ENCODE measurements at places on chromosomes 16 and 17.
A peak's percentile ranks its signal among the peaks of the same experiment; 100 is the strongest.

DNA sequence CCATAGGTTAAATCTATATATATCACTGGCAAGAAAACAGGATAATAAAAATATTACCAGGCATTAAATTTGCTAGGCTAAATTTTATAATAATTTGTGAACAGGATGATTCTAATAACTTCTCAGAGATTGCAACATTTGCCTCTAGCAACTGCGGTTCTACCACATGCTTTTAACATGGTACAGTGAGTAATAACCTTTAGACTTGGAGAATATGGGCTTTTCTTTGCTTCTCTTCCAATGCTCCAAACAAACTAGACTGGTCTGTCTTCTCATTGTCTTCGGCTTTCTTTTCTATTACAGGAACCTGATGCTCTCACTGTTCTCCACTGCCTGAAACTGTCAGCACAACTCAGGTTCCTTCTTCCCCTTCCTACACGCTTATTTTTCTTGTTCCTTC, 80.6 kb downstream of the CA4 start:
- no peak for DNase-seq

- no peak for DNase-seq
Measured at GRCh38 chr16:69555437-69555836, 10.3 kb upstream of the NFAT5 start.

GRCh38 chr16:12144355-12144754, 167.8 kb downstream of the SNX29 start:
- no peak for DNase-seq

DNA sequence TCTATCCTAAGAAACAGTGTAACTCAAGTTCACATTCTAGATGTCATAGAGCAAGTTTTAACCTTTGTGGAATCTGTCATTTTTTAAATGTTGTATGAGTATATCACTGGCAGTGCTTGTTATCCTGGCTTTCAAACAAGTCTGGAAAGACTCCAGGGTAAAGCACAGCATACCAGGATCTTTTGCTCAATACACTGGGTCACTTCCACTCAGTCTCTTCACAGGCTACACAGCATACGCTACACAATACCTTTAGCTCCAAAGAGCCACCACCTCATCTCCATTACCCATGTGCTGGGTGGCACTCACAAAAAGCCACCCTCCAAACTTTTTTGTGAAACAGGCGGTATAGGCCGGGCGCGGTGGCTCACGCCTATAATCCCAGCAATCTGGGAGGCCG, 69.5 kb downstream of the PARN start:
- no peak for DNase-seq

DNA sequence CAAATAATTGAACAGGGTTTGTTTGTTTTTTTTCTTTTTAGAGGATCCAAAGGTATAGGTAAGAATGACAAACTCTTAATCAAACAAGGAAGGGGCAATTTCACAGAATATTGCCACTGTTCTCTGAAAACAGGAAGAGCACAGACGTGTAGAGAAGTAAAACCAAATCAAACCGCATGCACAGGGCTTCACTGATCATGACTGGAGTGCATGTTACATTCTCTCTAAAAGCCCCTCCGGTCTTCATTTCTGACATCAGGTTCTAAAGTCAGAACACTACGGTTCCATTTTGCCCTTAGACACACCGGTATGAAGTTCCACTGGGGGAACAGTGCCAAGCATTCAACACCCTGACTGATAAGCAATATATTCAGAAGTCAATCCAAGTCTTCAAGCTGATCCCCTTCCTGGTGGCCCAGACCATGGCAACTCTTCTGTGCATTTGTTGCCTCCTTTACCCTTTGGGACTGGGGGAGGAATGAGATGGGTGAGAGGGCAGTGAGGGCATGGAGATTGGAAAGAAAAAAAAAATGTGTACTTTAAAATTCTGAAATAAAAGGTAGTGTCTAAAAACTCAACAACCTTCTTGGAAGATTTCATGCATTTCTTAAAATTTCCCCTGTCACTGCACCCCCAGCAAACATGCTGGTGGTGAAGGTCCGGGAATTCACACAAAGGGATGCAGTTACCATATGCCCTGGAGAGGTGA, 1.4 kb downstream of the MMD start:
- no peak for DNase-seq

- peak; percentile 11 for DNase-seq
Measured at GRCh38 chr16:49158029-49158642, 123.5 kb downstream of the CBLN1 start.

DNA sequence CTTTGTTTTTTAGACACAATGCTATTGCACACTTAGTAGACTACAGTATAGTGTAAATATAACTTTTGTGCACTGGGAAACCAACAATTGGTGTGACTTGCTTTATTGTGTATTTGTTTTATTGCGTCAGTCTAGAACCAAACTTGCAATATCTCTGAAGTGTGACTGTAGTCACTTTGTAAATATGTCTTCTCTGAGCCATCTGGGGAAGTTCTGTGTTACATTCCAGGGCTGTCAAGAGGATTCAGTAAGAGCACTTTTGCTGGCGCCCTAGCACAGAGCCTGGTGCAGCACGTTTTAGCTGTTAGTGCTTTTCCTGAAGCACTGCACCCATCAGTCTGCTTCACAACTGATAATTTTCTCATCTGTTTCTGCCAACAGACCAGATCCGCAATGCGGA, 73.2 kb downstream of the NT5M start:
- no peak for DNase-seq

GRCh38 chr17:8176197-8176940, at the start of gene TMEM107:
TMEM107 (minus strand) TSS chr17:8176380; CDS start chr17:8176286, 94 bp downstream.
- peak; percentile 86 for DNase-seq

GRCh38 chr17:39173526-39174274, 7.7 kb upstream of the ARL5C start:
- no peak for DNase-seq

GRCh38 chr17:10439816-10440215, 18.1 kb upstream of the MYH8 start:
- DNase-seq, result no peak

DNA sequence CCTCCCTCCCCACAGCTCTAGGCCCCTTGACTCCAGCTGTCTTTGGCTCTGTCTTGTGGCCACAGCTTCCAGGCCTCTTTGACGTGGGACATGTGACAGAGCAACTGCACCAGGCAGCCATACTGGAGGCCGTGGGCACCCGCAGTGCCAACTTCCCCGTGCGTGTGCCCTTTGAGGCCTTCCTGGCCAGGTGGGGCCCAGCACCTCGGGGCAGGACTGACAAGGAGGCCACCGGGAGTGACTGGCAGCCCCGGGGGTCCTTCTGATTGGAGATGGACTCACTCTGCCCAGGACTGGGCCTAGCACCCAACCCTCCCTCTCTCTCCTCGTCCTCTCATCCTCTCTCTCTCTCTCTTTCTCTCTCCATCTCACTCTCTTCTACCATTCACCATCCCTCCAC, 15.5 kb downstream of the MYO15B start:
- DNase-seq, result no peak

DNA sequence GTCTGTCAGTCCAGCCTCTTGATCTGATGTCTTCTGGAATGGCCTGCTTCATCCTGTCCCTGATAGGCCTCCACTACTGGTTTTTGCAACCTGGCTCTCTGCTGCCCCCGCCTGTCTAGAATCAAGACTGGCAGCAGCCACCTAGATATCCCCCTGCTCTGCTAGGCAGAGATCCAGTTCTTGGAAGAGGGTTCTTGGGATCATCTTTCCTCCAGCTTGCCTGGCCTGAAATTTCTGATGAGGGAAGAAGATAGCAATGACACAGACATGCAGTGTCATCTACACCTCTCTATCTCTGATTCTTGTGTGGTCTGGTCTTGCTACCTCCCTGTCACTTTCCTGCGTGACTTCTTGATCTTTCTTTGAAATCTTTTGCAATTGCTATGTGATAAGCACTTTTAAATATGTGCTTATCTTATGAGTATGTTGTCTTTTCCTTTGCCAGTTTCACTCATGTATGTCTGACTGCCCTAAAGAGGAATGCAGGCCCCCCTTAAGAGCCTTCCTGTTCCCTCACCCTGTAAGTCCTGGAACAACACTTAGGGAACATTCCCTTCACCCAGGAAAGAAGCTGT, 20.3 kb upstream of the NFATC3 start:
- DNase-seq, result peak; percentile 58

GRCh38 chr17:30429155-30429554, 48.1 kb upstream of the GOSR1 start:
- DNase-seq, result no peak

- DNase-seq, result no peak
Measured at GRCh38 chr16:24978370-24978914, 36.7 kb downstream of the ARHGAP17 start.

DNA sequence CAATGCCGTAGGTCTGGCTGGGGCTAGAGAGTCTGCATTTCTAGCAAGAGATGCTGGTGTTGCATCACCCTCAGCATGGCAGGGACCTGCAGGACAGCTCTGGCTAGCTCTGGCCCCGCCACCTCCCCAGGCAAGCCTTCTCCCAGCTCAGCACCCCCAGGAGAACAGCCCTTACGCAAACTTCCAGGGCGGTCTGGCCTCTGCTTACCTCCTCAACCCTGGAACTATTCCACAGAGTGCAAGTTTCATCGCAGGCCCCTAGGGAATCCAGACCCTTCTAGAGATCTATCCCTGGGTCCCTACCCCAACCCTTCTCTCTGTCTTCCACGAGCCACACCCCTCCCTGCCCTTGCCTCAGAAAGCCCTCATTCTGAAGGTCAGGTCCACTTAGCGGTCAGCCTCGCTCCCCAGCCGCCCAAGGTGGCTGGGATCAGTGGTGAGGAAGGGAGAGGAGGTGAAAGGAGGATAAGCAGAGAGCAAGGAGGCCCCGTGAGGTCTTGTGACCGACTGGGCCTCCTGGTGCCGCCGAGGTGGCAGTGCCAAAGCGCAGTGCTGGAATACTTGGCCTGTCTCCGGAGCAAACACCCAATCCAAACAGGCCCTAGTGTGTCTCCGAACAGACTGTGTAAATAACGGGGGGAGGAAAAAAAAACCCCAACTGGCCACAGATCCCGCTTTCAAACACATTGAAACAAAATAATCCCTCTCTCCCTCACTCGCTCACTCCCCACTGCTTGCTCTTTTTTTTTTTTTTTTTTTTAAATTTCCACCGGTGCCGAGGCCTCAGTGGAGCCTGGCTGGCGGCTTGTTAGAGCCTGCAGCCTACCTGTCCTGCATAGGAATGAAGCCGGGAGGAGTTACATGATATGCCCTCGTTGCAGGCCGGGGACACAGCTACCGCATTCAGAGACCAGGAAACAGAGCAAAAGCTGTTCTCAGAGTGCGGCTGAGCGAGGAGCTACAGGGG, 380.9 kb downstream of the SOX9 start:
- DNase-seq, result no peak

DNA sequence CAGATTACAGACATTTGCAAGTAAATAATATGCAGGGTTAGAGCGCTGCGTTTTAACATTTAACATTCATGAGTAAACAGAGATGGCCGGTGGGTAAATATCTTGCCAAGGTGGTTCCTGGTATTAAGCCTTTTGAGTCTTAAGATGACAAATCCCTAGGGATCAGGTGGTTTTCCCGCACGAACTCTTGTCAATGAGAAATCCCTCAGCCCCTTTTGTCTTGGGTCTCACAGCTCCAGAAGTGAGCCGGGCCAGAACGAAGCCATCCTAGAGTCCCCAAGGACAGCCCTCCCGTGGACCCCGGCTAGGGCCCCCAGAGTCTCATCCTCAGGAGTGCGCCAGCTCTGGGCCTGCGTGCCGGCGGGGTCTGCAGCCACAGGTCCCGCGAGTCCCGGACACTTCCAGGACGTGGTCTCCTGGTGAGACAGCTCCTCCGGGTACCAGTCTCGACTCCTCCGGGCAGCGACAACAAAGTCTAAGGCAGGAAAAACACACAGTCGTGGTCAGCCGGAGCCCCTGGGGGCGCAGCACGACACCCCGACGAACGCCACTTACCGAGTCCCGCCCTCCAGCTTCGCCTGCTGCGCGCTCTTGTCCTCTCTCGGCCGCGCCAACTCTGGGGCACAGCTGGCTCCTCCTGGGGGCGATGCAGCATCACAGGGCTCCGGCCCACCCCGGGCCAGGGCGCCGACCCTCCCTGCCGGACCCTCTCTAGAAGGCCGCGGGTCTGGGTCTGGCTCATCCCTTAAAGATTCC, 13.3 kb downstream of the MIS12 start:
- no peak for DNase-seq

DNA sequence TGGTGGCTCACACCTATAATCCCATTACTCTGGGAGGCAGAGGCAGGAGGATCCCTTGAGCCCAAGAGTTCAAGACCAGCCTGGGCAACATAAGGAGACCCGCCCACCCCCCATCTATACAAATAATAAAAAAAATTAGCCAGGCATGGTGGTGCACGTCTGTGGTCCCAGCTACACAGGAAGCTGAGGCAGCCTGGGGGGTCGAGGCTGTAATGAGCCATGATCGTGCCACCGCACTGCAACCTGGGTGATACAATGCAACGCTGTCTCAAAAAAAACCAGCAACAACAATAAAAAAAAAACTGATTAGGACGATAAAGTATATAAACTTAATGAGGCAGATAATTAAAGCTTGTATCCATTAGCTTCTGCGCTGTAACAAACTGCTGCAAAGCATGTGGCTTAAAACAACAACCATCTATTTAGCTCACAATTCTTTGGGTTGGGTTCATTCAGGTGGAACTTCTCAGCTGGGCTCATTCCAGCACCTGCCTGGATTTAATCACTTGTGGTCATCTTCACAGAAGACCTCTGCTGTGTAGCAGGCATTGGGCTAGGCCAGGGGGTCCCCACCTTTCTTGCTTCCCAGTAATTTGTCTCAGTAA, 45.8 kb downstream of the LCMT1 start:
- no peak for DNase-seq

GRCh38 chr16:8716592-8716991, 42.2 kb downstream of the ABAT start:
- DNase-seq, result no peak

DNA sequence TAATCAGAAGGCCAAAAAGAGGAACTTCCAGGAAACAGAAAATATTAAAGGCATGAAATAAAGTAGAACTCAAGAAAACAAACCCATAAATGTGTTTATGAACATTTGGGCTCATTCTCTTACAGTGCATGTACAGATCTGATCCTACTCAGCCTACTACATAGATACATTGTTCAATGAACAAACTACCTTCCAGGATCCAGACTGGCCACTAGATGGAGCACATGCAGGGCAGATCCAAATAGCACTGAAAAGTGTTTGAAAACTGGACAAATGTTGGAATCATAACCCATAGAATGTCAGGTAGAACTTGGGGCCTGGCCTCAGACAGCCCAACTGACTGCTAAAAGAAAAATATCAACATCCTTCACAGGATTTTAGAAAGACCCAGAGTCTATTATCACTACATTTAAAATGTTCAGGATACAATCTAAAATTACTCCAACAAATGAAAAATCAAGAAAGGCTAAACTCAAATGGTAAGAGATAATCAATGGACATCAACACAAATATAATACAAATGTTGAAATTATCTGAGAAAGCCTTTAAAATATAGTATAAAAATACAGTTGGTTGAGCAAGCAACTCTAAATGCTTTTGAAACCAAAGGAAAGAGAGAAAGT, 122.4 kb upstream of the NUDT7 start:
- no peak for DNase-seq

GRCh38 chr17:47232465-47232864, 21.2 kb upstream of the ITGB3 start:
- DNase-seq, result no peak

- DNase-seq, result no peak
Measured at GRCh38 chr17:39973496-39973895, 7.1 kb upstream of the PSMD3 start.

Measured in GM12891 (cell line).